ENCODE measurements at places on chromosomes 7 and 10.

- no peak for DNase-seq
These were observed 9.5 kb downstream of the MNX1 start for GRCh38 chr7:157000741-157001653.

DNA sequence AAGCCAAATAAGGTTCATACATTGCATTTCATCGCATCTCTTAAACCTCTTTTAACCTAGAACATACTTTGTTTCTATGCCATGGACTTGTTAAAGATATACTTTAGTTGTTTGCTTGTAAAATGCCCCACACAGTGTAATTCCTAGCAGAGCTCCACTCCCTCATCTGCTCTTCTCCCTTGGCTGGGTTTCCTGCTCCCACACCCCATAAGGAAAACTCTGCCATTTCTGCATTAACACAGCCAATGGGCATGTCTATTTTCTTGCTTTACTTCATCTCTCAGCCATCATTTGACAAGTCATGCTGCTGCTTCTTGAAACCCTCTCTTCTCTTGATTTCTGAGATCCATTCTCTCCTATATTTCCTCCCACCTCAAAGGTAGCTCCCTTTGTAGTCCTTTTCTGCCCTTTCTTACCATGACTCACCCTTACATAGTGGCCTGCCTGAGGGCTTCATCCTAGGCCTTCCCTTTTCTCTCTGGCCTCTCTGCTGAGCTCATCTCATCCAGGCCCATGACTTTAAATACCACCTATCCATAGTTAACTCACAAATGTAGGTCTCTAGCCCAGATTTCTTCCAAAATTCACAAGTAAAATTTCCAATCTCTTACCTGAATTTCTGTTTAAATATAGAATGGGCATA lies 471.4 kb downstream of the ADRA2A start:
- DNase-seq: no peak

DNA sequence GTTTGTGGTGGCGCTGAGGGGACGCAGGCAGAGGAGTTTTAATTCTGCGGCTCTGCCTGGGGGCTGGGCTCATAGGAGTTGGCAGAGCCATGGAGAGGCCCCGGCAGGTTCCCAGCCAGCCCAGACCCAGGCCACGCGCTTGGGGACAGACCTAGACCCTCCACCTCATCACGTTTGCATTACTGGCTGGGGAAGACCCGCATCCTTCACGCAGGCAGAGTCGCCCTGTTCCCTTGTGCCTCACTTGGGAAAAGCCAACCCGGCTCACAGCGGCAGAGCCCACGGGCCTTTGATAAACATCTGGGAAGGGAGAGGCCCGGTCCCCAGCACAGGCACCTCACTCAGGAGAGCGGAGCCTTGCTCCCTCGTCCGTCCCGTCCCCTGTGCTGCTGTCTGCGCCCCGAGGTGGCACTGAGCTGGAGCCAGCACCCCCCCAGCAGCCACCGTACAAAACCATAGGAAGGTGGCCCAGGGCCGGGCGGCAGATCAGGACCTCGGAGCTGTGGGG lies 112.8 kb downstream of the CYTH3 start:
- no peak for DNase-seq

DNA sequence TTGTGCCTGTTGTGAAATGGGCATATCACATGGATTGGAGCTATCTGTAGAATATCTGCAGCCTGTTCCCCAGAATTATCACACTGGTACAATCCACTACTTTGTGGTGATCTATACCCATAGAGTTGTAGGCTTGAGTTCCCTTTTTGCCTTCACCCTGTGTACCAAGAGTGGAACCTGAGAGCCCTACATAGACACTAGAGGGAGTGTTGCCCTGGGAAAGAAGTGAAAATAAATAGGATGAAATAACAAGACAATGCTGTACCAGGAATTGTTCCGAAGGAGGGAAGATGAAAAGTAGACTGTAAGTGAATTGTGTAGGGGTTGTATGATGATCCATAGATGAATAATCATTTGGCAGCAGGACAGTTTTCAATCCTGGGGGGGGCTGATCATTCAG lies 9.0 kb downstream of the SORCS3 start:
- no peak for DNase-seq

DNA sequence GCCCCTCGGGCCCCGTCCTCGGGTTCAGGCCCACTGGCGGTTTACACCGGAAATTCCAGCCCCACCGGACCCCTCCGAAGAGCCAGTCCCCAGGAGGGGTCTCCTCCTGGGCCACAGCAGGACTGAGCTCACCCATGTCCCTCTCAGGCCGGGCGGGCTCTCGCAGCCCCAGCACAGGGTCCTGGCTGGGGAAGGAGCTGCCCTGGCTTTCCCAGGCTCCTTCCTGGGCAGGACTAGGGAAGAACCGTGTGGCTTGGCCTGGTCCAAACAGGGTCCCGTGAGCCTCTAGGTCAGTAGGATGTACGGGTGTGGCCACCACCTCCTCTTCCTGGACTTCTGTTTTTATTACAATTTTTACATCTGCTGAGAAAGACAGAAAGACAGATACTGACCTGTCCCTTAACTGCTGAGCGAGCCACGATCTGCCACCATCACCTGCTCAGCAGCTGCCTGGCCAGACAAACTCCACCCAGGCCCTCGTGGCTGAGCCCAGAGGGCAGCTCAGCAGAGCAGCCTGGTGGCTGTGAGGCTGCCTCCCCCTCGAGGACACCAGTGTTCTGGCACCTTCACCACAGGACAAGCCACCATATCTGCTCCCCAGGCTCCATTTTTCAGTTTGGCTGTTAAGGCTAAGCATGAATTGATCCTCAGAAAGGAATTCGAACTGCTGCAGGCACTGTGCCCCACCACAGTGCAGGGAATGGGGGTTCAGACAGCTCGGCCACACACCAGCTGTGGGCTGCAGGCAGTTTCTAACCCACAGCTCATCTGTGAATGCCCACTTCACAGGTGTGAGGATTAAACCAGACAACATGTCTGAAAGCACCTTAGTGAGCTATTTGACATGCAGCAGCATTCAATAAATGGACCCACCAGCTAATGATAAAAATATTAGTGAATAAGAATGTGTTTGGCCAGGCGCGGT lies 14.5 kb upstream of the ZNF777 start:
- DNase-seq: no peak

DNA sequence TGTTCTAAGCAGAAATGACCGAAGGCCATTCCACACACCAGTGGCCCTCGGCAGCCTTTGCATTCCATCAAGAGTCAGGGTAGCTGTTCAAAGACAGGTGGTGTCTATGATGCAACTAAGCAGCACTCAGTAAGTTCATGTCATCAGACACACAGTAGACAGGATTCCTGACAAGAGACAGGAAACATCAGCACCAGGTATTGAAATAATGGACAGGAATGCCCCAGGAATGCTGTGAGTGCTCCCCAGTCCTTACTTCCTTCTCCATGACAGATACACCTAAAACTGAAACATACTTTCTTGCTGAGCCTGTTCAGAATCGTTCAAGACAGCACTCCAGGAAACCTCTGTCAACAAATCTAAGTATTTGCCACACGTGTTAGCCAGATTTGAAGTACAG lies 204.4 kb downstream of the TPST1 start:
- no peak for DNase-seq

GRCh38 chr10:132641401-132641800 lies 103.8 kb downstream of the INPP5A start:
- DNase-seq: no peak

GRCh38 chr10:104321725-104322415 lies 16.4 kb downstream of the ITPRIP start:
- DNase-seq: no peak
